ENCODE measurements at places on chromosomes 2 and 18.

DNA sequence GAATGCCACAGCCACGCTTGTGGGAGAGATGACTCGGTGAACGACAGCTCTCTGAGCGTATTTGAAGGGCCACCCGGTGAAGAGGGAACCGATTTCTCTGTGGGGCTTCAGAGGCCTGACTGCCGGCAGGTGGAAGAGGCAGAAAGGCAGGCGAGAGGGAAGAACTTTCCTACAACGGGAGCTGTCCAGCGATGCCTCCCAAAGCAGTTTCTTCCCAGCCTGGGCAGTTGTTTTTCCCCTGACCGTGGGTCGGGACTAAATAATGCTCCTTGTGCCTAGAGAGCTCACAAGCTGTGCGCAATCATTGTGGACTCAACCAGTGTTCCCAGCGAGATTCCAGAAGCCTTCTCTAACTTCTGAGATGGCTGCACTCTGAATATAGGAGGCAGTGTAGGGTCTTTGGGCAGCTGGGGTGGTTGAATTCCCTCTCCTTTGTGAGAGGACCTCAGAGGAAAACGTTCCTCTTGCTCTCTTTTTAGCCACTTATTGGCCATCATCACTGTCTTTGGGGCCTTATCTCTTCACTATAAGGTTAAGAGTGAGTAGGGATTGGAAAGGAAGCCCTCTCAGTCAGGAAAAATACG is 710 bp downstream of the SEC11C start:
- no peak for DNase-seq

GRCh38 chr18:62464266-62464665 is 58.6 kb upstream of the ZCCHC2 start:
- DNase-seq, result peak; percentile 42

- no peak for DNase-seq
Measured at GRCh38 chr18:23114911-23115310, 20.4 kb upstream of the CABLES1 start.

DNA sequence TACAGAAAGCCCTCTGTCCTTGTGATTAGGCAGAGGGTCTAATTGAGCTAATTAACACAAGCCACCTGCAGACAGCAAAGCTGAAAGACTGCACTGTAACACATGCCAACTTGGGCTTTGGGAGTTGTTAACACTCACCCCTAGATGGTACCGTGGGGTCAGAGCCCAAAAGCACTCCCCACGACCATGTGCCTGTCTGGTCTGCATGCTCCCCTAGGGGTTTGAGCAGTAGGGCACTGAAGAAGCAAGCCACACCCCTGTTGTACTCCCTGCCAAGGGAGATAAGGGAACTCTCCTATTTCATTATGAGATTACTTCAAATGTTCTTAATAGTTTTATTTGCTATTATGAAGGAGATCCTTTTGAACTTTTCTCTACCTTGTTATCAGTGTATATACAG is 560.1 kb upstream of the FSHR start:
- no peak for DNase-seq

DNA sequence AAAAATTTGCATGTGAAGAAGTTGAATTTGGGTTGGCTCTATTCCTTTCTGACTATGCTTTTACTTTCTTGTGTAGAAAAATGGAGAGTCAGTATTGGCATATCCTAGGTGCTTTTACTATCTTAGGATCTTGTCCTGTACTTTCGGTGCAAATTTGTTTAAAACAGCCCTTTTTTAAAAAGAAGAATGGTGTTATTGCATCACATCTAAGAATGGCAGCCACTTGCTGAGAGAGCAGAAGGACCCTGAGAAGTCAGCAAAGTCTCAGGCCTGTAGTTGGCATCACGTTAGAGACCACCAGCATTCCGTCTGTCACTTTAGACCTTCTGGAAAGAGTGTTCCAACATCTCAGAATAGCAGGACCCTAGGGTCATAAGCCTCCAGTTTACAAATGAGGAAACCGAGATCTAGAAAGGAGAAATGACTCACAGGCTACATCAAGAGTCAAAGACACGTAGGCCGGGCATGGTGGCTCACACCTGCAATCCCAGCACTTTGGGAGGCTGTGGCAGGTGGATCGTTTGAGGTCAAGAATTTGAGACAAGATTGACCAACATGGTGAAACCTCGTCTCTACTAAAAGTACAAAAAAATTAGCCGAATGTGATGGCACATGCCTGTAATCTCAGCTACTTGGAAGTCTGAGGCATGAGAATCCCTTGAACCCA is 42.5 kb downstream of the SPATS2L start:
- DNase-seq, result peak; percentile 19

DNA sequence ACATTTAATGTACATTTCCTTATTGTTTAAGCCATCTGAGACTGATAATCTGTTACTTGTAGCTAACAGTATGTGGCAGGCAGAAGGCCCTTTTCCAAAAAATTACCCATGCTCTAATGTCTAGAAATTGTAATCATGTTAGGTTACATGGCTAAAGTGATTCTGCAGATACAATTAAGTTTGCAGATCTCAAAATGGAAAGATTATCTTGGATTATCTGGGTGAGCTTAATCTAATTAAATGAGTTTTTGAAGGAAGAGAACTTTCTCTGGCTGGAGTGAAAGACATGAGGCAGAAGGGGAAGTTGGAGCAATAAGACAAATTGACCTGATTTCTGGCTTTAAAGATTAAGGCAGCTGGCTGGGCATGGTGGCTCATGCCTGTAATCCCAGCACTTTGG is 76.3 kb downstream of the MBD2 start:
- DNase-seq, result no peak

DNA sequence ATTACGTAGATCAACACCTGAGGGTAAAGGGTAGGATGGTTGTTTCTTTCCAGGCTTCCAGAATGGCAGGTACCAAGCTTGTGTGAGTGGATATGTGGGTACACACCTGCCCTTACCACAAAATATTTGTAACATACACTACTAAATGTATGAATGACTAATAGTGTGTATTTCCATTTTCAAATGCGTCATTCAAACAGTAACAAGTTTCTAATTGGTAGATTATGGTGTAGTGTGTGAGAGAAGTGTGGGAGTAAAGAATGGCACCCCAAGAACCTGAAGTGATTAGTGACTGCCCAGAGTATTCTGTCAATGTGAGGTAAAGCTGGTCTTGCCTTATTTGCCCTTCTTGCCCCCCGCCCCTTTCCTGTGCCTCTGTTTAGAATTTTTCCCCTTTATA is 21.1 kb downstream of the AGPS start:
- no peak for DNase-seq

GRCh38 chr18:3932276-3932675 is 482.3 kb downstream of the TGIF1 start:
- no peak for DNase-seq

GRCh38 chr2:239315308-239315707 is 85.5 kb downstream of the HDAC4 start:
- DNase-seq, result no peak

DNA sequence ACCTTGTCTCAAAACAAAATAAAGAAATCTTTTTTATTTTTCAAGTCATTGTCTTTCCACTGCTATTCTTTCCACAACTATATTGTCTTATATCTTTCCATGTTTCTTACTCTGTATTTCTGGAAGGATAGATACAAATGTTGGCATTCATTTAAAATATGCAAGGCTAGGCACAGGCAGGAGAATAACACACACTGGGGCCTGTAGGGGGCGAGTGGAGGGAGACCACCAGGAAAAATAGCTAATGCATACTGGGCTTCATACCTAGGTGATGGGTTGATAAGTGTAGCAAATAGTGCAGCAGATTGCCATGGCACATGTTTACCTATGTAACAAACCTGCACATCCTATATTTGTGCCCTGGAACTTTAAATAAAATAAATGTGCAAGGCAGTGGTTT is 9.6 kb downstream of the MRPL30 start:
- no peak for DNase-seq

GRCh38 chr18:23503963-23504344 is 643 bp downstream of the RMC1 start:
- DNase-seq, result no peak

DNA sequence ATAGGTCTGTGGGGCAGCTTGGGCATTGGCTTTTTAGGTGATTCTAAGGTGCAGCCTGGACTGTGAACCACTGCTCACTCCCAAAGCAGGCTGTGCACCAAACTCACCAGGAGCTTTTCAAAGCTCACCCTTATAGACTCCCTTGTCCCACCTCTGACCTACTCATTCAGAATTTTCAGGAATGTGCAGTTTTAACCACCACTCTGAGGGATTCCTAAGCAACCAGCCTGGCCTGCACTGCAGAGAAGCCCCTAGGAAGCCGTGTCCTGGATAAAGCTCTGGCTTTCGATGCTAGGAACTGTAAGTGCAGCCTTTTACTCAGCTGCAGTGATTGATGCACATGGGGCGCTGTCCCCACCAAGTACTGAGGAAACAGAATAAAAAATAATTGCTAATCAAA is 33.0 kb downstream of the MRO start:
- no peak for DNase-seq

DNA sequence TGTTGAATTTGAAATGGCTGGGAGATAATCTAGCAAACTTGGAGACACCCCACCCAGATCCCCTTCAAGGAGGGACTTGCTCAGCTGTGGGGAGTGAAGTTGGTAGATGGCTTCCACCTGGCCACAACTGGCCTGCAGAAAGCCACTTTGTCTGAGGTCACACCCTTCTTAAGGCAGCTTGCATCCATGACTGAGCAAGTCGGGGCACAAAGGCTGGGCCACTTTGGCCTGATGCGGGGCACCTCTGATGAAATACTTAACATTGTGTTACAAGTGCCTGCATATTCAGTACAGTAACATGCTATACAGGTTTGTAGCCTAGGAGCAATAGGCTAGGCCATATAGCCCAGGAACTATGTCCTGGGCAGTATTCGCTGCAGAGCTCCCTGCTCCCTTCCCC is 13.4 kb upstream of the RPL37A start:
- no peak for DNase-seq

DNA sequence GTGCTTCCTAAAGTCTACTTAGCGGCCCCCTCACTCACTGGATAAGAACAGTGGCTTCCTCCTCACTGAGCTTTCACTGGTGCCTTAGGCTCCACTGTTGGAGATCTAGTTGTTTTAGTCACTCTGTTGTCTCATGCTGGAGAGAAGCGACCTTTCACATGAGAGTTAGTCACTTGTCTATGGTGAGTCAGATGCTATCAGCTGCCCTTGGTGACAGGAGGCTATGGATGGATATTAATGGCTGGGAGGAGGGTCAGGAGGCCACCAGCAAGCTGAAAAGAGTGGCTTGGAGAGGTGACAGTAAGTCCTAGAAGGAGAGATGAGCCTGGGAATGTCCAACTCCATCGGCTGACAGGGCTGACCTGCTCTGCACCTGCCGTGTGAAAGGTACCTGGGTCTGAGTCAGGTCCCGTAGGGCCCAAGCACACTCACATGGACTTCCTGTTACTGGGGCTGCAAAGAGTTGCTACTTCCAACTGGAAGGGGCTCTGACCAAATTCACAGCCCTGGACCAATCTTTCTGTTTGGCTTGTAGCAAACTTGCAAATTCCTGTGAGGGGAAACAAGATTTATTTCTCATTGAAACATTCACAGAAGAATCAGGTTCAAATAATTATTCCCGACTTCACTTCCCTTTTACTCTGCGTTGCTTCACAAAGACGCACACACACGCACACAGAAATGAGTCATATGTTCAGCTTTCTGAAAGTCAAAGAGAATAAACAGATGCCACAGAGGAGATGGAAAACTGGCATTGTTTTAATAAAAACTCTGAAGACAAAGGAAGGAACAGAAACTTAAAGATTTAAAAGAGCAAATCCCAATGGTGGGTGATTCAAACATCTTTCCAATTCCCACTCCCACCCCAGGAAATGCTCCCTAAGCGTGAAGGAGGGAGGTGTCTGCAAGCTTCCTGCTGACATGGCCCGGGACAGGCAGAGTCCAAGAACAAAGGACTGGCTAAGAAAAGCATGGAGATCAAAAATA is 203.5 kb upstream of the TWIST2 start:
- peak; percentile 91 for DNase-seq

DNA sequence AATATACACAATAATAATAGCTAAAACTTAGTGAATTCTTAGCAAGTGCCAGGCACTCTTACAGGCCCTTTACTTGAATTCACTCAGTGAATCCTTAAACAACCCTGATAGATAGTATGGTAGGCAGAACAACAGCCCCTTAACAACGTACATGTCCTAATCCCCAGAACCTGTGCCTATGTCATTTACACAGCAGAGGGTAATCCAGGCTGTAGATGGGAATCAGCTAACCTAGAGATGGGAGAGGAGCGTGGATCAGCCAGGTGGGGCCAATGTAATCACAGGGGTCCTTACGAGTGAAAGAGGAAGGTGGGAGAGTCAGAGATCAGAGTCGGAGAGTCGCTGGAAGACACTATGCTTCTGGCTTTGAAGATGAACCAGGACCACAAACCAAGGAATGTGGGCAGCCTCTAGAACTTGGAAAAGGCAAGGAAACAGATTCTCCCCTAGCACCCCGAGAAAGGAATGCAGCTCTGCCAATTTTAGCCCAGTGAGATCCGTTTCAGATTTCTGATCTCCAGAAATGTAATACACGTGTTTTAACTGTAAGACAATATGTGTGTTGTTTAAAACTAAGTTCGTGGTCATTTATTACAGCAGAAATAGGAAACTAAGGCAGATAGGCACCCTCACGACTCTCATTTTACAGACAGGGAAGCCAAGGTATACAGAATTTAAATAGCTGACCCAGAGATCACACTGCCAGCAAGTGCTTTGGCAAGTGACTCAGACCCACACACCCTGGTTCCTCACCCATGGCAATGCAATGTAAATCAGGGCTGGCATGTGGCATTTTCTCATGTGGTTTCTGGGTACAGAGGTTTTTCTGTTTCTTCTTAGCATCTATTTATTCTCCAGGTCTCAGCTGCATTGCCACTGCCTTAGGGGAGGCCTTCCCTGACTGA is 68.9 kb downstream of the DOCK10 start:
- peak; percentile 53 for DNase-seq

DNA sequence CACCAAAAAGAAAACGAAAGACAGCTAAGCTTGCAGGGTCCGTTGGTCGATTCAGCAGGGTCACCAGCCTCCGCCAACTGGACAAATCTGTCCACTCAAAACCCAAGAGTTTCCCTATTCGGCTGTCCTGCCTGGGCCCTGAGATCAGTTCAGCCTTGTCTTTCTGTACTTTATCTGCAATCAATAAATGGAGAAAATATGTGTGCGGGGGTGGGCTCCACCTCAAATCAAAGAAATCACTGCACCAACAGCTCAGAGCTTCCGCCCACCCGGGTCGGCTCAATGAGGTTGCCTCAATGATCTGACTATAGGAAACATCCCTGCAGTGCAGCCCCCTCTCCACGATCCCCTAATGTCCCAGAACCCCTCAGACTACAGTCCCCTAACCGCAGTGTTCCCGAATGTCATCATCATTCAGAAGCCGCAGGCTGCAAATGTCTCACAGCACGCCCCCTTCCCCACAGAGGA is 447 bp downstream of the GGCX start:
- DNase-seq, result no peak

- no peak for DNase-seq
Measured at GRCh38 chr2:143728498-143728897, 599.3 kb downstream of the ARHGAP15 start.
